Midbrain (tissue), 1 donor: ENCODE measurements at places on chromosomes 4 and X.

GRCh38 chrX:11533199-11533651, 132.5 kb downstream of the ARHGAP6 start:
- peak; percentile 60 for DNase-seq

GRCh38 chrX:148441387-148441786, 59.0 kb upstream of the AFF2 start:
- DNase-seq, result no peak

DNA sequence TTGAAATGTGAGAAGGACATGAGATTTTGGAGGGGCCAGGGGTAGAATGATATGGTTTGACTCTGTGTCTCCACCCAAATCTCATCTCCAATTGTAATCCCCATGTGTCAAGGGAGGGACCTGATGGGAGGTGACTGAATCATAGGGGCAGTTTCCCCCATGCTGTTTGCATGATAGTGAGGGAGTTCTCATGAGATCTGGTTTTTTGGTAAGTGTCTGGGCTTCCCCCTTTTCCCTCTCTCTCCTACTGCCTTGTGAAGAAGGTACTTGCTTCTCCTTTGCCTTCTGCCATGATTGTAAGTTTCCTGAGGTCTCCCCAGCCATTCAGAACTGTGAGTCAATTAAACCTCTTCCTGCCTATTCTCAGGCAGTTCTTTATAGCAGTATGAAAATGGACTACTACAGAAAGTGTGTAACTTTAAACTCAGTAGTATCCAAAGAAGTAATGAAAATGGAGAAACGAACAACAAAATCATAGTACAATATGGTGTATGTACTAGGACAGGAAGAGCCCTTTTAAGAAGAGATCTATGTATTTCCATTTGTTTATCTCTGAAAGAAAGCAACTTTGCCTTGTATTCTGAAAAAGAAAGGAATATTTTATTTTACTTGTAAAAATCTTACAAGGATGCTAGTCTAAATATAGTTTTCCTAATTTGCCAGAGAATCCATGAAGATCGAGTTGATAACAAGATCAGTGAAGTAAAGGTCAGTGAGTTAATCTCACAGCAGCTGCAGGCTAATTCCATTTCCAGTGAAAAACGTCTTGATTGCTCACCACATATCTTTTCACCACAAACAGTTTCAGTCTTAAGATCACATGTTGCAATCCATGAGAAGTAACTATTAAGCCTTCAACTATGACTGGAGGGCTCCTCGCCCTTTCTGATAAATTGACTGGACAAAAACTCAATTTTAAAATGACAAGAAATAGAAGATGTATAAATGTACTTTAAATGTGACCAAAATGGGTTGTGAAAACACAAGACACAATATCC, 20.5 kb downstream of the PKD2 start:
- DNase-seq, result no peak

- DNase-seq, result no peak
These were observed 2.6 kb downstream of the GPC4 start for GRCh38 chrX:133412665-133413064.

- no peak for DNase-seq
These were observed 91.6 kb downstream of the MAGEB17 start for GRCh38 chrX:16258882-16259281.

DNA sequence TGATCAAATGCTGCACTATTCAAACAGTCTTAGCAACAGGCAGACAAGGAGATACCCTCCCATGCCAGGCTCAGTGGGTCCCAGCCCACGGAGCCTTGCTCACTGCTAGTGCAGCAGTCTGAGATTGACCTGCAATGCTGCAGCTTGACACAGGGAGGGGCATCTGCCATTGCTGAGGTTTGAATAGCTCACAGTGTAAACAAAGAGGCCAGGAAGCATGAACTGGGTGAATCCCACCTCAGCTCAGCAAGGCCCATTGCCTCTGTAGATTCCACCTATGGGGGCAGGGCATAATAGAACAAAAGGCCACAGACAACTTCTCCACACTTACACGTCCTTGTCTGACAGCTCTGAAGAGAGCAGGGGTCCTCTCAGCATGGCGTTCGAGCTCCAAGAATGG, 26.6 kb upstream of the ZXDB start:
- DNase-seq, result no peak

GRCh38 chr4:120316416-120316815, 249.8 kb upstream of the MAD2L1 start:
- DNase-seq, result no peak

GRCh38 chr4:153938994-153939393, 150.1 kb upstream of the SFRP2 start:
- DNase-seq, result no peak

DNA sequence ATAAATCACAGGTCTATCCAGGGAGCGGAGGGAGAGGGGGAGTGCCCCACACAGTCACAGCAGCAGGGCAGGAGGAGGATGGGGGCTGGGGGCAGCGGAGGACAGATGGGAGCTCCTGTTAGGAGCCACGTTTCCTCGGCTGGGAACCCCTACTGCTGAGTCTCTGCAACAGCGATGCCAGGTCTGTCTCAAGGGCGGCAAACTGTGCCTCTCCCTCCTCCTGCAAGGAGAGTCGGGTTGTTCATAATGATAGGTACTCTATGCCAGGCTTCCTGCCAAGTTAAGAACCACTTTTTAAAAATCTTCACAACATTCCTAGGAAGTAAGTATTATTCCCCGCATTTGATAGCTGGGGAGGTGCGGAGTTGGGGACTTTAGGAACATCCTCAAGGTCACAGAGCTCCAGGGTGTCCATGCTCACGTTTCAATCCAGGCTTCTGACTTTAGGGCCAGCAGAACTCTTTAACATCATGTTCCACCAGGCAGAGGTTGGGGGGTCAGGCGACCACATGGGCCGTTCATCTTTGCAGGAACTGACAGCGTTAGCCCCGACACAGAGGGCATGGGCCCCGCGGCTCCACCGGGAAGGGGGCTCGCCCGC, 98.3 kb upstream of the MAML3 start:
- no peak for DNase-seq

DNA sequence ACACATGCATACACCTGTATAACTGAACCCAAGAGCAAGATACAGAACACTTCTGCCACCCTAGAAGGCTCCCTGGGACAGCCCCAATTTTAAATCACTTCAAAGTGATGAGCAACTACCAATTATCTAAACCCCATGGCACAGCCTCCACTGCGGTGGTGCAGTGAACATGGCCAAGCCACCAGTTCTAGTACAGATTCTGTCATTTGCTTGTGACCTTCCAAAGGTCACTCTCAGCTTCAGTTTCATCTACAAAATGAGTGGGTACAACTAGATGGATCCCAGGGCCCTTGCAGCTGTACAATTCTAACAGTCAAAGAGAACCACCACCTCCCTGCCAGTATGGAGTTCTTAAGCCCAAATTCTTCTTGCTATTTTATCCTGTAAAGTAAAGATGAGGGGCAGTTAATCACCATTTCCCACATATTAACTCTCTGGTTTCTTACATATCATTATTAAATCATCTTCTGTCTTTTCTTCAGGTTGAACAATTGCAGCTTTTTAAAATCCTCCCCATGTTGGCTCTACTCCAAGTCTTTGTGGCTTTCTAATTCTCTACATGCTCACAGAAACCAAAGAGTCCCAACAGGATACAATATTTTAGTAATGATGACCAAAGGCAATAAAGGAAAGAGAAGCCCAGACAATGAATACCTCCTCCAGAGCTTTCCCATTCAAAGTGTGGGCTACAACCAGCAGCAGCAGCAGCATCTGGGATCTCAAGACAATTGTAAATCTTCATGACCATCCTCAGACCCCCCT, 39.0 kb upstream of the GPM6B start:
- DNase-seq, result no peak

GRCh38 chr4:90160044-90160443, 32.9 kb downstream of the CCSER1 start:
- DNase-seq, result no peak

DNA sequence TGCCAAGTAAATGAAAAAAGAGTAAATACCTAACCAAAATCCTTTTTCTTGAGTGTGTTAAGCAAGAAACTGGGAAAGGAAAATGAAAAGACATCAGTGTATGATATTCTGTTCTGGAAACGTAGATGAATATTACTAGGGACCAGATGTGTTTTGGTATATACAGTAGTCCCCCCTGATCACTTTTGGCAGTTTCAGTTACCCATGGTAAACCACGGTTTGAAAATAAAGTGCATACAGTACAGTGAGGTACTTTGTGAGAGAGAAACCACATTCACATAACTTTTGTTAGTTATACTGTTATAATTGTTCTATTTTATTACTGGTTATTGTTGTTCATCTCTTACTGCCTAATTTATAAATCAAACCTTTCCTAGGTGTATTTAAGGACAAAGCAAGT, 250.9 kb downstream of the TENM3 start:
- DNase-seq, result no peak

DNA sequence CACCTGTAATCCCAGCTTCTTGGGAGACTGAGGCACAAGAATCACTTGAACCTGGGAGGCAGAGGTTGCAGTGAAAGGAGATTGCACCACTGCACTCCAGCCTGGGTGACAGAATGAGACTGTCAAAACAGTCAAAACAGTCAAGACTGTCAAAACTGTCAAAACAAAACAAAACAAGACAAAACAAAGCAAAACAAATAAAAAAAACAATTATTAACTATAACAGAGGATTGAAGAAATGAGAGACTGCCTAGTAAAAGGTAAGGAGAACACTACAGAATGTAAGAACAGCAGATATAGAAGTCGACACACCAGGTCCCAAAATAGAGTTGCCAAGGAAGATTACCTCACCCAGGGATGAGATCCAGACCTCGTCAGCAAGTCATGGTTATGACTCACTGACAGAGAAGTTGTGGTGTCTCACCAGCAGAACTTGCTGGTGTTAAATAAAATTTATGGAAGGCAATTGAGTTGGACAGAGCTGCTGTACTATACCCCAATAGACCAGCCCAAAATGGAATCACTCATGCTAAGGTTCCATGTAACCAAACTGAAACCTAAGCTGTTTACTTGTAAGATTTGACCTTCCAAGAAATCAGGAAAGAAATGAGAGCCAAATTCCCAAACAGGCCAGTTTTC, 32.1 kb upstream of the GK start:
- DNase-seq, result no peak
